T-helper 2 cell treated with Interferon-gamma antibody and Interleukin-4, amounts not matched to agents 100 ng/mL and 5 ng/mL, for 36 hours (primary cell): ENCODE measurements at places on chromosomes 1 and 21. TPM values are rescaled to one million over a fixed set of nuclear protein-coding genes. Genes with fewer than 3 reads are reported as not detected.

Gene AKT3
- total RNA-seq, result 20.2 and 23.2 TPM in 2 replicates

Gene BCAN
- not detected in 2 replicates for total RNA-seq

Gene C1orf122
- total RNA-seq, result 18.9 and 21.2 TPM in 2 replicates

Gene FOXO6
- not detected in 2 replicates for total RNA-seq

Gene LYST
- total RNA-seq, result 17.3 and 19.7 TPM in 2 replicates

Gene SRP9
- 230 and 238 TPM in 2 replicates for total RNA-seq

Gene LRRC7
- 0.05 and 0.16 TPM in 2 replicates for total RNA-seq

Gene SH3D21
- 6.7 and 7.6 TPM in 2 replicates for total RNA-seq

Gene LTN1
- total RNA-seq, result 29.9 and 30.3 TPM in 2 replicates

Gene KRTAP24-1
- not detected in 2 replicates for total RNA-seq

Gene CELA2B
- not detected in 2 replicates for total RNA-seq

Gene DIRAS3
- total RNA-seq, result not detected in 2 replicates

Gene SYPL2
- not detected in 2 replicates for total RNA-seq

Gene TRIM45
- 1.2 and 1.5 TPM in 2 replicates for total RNA-seq

Gene ATP1A4
- total RNA-seq, result not detected in 2 replicates

Gene OR6K3
- not detected in 2 replicates for total RNA-seq

Gene NFYC
- total RNA-seq, result 83.4 and 86.8 TPM in 2 replicates

Gene ABCA4
- total RNA-seq, result not detected in 2 replicates

Gene ZNF697
- 2.5 and 2.7 TPM in 2 replicates for total RNA-seq

Gene H6PD
- total RNA-seq, result 28.0 TPM in 2 replicates

Gene ZSWIM5
- total RNA-seq, result 0.07 TPM in 2 replicates

Gene UBASH3A
- total RNA-seq, result 84.2 and 93.0 TPM in 2 replicates

Gene CTNNBIP1
- total RNA-seq, result 10.2 and 11.0 TPM in 2 replicates

Gene KANK4
- not detected in 2 replicates for total RNA-seq

Gene LRRC39
- 0.39 and 0.64 TPM in 2 replicates for total RNA-seq

Gene TMEM35B
- total RNA-seq, result 19.6 and 20.7 TPM in 2 replicates

Gene GBP6
- total RNA-seq, result 0.34 and 0.36 TPM in 2 replicates

Gene PRXL2B
- 22.5 and 23.5 TPM in 2 replicates for total RNA-seq

Gene CR1
- 0.14 and 0.16 TPM in 2 replicates for total RNA-seq

Gene IGSF21
- total RNA-seq, result not detected in 2 replicates

Gene FAM163A
- total RNA-seq, result not detected in 2 replicates

Gene MTARC1
- total RNA-seq, result not detected in 2 replicates

Gene S100A9
- not detected in 2 replicates for total RNA-seq

Gene TFAP2E
- 0.43 and 0.73 TPM in 2 replicates for total RNA-seq

Gene KIAA1614
- total RNA-seq, result 0.07 and 0.16 TPM in 2 replicates

Gene FHAD1
- 0.09 TPM in 1 of 2 replicates, not detected in the other for total RNA-seq

Gene DENND2C
- total RNA-seq, result 0.05 and 0.11 TPM in 2 replicates

Gene SLC9C2
- not detected in 2 replicates for total RNA-seq

Gene LHX8
- not detected in 2 replicates for total RNA-seq

Gene COL6A2
- 1.9 and 2.1 TPM in 2 replicates for total RNA-seq

Gene NHLH1
- 0.52 and 0.68 TPM in 2 replicates for total RNA-seq

Gene OR2L2
- total RNA-seq, result 0.05 and 0.11 TPM in 2 replicates

Gene BROX
- total RNA-seq, result 50.6 and 52.7 TPM in 2 replicates

Gene SPATA21
- total RNA-seq, result 0.11 TPM in 1 of 2 replicates, not detected in the other

Gene LHX4
- total RNA-seq, result not detected in 2 replicates

Gene C1orf50
- total RNA-seq, result 7.0 and 8.7 TPM in 2 replicates

Gene SDHB
- 75.4 and 81.0 TPM in 2 replicates for total RNA-seq

Gene OTUD7B
- 9.0 and 11.9 TPM in 2 replicates for total RNA-seq

Gene CLCA2
- total RNA-seq, result not detected in 2 replicates

Gene S100A14
- total RNA-seq, result not detected in 2 replicates

Gene CD48
- 204 and 216 TPM in 2 replicates for total RNA-seq

Gene PLEKHN1
- 1.6 and 2.2 TPM in 2 replicates for total RNA-seq

Gene CD1D
- not detected in 2 replicates for total RNA-seq

Gene AMY1A
- not detected in 2 replicates for total RNA-seq

Gene RWDD3
- 13.3 and 15.3 TPM in 2 replicates for total RNA-seq
